Large intestine (tissue), 12 donors: ENCODE measurements at places on chromosomes 6 and 20.

- DNase-seq: no peak
Observed at GRCh38 chr20:32144898-32145662, 35.6 kb downstream of the TM9SF4 start.

GRCh38 chr6:167781066-167781767, 45.5 kb upstream of the AFDN start:
- no peak for DNase-seq

GRCh38 chr20:45370571-45371160, 7.5 kb downstream of the TP53TG5 start:
- DNase-seq: peak; percentile 93

GRCh38 chr6:157954150-157955117, 27.2 kb upstream of the SYNJ2 start:
- DNase-seq: peak; percentile 99

DNA sequence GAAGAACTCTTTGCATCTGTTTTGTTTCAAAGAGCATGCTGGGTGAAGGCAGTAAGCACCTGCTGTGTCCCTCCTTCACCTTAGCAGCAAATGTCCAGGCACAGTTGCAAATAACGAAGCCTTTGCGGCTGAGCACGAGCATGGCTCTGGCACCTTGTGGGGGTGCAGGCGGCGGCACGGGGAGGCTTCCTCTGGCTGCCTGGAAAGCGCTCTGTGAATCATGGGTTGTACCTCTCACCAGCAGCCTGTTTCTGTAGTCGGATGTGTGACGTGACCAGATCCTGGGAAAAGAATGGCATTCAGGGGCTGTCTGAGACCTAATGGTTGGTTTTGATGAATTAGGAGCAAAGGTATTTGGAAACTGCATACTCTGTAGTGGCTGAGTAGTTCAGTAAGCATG, 144.8 kb downstream of the DTNBP1 start:
- no peak for DNase-seq

- no peak for DNase-seq
Observed at GRCh38 chr6:12546410-12547002, 170.1 kb upstream of the PHACTR1 start.

GRCh38 chr6:136445063-136445462, 105.2 kb downstream of the MAP7 start:
- peak; percentile 75 for DNase-seq

GRCh38 chr20:53599378-53599777, 5.7 kb upstream of the ZNF217 start:
- DNase-seq: no peak

DNA sequence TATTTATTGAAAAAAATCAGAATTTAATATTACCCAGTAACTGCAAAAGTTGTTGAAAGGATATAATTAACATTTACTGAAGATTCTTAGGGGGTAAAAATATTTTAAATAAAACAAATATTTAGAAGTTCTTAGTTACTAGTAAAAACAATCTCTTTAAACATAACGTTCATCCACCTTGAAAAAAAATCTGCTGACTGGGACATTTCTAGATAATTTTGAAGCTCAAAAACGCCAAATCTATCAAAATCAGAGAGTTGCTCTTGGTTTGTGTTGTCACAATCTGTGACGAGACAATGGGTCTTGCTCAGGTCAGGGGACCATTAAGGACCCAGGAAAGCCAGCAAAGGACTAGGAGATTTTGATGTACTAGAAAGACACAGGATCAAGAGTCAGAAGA, 177.0 kb downstream of the BACH2 start:
- no peak for DNase-seq

DNA sequence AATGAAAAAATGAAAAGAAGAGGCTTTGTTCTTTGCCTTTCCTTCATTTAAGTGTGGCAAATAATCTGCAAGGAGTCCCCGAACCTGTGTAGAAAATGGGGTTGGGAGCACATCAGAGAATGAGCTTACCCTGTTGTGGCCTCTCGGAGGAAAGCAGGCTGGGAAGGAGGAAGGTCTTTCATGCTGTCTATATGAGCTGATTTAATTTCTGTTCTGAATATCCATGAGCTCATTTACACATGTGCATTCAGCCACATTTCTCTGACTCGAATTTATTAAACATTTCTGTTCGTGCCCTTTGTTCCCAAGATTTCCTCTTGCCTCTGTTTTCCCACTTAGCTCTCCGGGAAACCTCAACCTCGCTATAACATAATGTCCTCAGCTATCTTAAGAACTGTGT, 584.4 kb upstream of the CDH4 start:
- no peak for DNase-seq

DNA sequence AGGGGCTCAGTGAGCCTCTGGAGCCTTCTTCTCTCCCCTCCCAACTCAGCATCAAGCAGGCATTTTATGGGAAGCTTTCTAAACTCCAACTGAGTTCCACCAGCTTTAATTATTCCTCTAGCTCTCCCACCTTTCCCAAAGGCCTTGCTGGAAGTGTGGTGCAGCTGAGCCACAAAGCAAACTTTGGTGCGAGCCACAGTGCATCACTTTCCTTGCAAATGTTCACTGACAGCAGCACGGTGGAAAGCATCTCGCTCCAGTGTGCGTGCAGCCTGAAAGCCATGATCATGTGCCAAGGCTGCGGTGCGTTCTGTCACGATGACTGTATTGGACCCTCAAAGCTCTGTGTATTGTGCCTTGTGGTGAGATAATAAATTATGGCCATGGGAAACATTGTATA, 78.8 kb downstream of the ASXL1 start:
- DNase-seq: no peak

DNA sequence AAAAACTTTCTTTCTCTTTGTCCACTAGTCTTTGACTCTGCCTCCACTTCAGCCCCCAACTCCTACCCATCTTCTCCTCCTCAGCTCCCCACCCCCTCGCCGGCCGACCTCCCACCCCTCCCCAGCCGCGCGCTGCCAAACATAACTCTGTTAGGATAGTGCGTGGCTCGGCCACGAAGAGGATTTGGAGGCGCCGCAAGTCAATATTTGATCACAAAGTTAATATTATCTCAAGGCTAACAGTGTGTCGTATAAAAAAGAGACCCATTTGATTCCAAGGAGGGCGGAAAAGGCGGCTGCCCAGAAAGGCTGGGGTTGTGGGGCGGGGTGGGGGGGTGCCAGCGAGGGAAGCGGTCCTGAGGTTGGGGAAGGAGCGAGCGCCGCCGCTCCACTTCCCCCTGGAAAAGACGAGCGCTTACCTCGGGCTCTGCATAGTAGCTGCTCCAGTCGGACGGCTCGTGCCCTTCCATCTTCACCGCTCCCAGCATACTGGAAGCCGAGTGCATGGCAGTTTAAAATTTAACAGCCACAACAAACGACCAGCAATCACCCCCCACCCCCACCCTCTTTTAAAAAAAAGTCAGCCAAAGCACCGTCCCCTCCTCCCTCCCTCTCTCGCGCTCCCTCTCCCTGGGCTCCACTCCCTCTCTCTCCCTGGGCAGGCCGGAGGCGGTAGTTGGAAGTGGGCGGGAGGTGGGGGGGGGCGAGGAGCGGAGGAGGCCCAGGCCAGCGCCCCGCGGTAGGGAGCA, 425 bp downstream of the FOXA2 start:
- peak; percentile 82 for DNase-seq

DNA sequence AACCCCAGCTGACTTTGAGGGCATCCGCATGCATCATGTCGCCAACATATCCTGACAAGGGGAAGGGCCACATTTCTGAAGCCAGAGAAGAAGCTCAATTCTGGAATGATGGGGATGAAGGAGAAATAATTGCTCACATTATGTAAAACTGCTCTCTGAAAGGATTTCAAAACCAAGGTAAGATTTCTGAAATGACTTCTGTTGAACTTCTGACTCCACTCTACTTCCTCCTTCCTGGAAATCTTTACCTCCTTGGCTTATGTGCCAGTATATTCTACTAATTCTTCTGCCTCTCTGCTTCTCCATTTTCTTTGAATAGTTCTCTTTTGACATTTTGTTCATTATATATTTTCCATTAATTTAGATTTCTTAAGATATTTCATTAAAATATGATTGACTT, 31.9 kb downstream of the HLA-DPB1 start:
- DNase-seq: no peak

GRCh38 chr20:47576516-47577033, 74.9 kb downstream of the NCOA3 start:
- DNase-seq: peak; percentile 90

- no peak for DNase-seq
Observed at GRCh38 chr20:13464702-13465101, 174.0 kb downstream of the TASP1 start.

DNA sequence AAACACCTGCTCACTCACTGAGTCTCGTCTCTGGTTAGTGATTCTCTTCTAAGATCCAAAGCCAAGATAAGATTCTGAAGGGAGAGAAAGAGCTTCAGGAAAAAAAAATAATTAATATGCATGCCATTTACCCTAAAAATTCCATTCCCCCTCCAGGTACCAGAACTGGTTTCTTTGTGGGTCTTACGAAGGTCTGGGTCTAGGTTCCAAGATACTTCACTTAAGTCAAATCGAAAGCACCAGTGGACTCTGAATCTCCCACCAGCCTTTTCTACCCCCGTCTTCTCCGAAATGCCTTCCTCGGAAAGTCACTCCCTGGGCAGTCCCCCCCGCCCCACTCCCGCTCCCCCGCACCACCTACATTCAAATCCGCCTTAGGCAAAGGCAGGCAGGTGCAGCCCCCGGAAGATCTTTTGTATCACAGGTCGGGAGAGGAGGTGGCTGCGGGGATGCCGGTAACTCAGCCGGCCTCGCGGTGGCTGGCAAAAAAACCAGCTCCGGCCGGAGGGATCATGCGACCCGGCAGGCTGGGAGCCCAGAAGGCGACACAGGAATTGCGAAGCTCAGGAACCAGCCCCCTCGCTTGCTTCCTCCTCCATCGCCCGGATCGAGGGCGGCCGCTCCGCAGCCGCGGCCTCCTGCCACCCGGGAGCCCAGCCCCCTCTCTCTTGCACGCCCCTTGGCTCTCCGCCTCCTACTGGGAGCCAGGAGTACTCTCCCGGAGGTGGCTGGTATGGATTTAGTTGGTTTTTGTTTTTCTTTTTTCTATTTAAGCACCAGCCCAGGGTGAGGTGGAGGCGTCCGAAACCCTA, at the start of gene BCL2L1:
Gene BCL2L1 (minus strand): TSS at position 612 of the 812 bp plus-strand sequence. CDS start 650 bp downstream, outside the sequence.
- peak; percentile 76 for DNase-seq

- no peak for DNase-seq
Observed at GRCh38 chr6:116827561-116828240, 1.2 kb downstream of the GPRC6A start.

DNA sequence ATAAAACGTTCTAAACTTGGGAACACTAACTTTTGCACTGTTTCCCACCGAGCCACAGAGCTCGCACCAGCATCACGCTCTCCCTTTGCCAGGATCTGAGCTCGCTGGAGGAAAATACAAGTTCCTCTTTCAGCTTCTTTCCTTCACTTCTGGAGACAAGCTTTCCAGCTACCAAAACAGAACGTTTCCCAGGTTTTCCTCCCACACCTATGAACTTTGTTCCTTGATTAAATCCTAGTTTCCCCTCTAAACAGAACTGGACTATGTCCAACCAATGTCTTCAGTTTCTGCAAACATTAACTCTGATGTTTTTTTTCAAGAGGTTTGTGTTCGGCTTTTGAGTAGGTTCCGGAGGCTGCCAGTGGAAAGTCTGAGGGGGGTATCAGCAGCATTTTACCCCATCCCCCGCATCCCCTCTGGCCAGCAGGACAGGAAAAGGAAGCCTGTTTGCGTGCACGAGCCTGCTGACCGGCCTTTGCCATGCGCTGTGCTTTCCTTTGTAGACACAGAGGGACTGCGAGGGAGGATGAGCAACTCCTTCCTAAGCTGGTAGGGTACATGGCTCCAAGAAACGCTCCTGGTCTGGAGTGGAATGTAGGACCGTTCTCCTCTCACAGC, 135.5 kb downstream of the LY86 start:
- peak; percentile 89 for DNase-seq

DNA sequence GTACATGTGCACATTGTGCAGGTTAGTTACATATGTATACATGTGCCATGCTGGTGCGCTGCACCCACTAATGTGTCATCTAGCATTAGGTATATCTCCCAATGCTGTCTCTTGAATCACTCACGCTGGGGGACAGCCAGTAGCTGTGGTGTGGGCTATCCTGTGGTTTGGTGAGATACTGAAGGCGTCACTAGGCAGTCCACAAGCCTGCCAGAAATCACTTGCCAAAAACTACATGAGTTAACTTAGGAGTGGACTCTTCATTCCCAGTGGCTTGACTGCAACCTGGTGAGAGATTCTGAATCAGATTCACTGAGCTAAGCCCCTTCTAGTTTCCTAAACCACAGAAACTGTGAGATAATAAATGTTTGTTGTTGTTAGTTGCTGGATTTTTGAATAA, 191.3 kb downstream of the TSHZ2 start:
- DNase-seq: no peak

DNA sequence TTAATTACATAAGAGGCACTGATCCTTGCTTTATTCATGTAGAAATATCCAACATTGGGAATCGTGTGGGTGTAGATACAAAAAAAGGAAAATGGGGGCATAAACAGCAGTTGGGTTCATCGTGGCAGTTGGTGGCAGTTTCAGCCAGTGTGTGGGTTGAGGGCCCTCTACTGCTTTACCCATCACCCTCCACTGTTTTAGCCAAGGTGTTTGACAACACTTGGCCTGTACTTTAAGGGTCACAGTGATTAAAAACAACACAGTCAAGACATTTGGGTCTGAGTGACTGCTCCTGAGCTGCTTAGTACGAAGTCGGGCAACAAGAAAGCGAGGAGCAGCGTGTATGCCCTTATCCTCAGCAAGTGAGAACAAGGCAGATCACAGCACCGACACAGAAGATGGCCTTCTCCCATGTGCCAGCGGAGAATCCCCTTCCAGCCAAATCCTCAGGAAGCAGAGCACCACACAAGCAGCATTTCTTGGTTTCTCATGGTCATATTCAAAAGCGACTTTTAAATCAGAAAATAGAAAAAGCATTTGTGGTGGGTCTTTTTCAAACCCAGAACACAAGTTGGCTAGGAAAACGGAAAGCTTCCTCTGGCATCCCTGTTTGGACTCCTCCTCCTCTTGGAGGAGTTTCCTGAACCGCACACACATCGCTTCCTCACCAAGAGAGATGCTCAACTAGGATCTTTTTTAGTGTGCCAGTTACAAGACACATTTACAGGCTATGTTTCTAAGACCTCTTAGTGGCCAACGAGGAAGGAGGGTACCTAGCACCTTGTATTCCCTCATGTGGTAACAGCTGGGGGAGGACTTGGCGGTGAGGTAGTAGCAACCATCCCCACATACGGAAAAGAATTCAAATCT, 23.5 kb downstream of the EIF2S2 start:
- DNase-seq: no peak

DNA sequence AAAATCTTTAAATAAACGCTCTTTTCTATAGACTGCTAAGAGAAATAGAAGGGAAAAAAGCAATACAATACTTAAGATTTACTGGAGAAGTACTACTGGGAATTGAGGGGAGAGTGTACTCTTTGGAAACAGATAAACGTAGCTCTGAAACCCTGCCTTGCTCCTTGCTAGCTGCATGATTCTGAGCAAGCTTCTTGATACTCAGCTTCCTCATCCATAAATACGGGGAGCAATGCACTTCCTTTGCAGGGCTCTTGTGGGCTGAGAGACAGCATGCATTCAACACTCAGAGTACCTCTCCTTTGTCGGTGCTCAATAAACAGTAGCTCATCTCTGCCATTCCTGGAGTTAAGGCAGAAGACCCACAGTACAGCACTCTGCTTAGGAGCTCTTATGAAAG, 159.7 kb downstream of the BTBD9 start:
- no peak for DNase-seq
